ENCODE measurements at places on chromosomes 4 and X.

GRCh38 chr4:139599594-139600374, 43.8 kb upstream of the SETD7 start:
- DNase-seq = no peak

GRCh38 chr4:123390846-123391456, 5.6 kb upstream of the SPRY1 start:
- no peak for DNase-seq

DNA sequence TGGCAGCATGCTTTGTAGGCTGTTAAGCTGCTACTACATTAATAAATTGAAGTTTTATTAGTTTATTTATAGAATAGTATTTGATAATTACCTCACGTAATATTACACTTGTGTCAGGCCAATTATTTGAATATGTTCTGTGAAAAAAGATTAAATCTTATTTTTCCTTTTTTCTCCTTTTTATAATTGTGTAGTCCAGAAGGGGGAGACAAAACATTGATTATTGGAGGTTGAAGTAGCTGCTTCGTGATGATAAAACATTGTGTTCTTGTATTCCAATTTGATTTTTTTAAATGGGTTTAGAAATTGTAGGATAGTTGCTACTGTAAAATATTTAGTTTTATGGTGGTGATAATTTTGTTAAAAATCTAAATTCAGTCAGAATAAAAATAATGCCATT, 85.7 kb downstream of the DIAPH2 start:
- no peak for DNase-seq

DNA sequence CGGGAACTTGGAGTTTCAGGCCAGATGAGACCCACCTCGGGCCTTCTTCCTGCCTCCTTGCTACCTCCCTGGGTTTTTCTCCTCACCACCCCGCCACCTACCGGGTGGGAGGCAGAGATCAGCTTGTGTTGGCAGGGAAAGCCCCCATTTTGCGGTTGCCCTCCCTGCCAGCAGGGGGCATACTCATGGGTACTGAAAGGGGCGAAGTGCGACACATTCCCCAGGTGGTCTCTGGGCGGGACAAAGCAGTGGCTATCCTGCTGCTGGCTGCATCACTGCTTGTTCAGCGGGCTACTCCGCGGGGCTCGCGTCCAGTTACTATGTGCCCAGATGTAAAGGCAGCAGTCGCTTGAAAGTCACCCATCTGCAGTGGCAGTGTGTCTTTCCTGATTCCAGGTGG, 330.3 kb downstream of the PDHA2 start:
- no peak for DNase-seq

- no peak for DNase-seq
Measured at GRCh38 chr4:147987252-147987651, 255.4 kb downstream of the ARHGAP10 start.

DNA sequence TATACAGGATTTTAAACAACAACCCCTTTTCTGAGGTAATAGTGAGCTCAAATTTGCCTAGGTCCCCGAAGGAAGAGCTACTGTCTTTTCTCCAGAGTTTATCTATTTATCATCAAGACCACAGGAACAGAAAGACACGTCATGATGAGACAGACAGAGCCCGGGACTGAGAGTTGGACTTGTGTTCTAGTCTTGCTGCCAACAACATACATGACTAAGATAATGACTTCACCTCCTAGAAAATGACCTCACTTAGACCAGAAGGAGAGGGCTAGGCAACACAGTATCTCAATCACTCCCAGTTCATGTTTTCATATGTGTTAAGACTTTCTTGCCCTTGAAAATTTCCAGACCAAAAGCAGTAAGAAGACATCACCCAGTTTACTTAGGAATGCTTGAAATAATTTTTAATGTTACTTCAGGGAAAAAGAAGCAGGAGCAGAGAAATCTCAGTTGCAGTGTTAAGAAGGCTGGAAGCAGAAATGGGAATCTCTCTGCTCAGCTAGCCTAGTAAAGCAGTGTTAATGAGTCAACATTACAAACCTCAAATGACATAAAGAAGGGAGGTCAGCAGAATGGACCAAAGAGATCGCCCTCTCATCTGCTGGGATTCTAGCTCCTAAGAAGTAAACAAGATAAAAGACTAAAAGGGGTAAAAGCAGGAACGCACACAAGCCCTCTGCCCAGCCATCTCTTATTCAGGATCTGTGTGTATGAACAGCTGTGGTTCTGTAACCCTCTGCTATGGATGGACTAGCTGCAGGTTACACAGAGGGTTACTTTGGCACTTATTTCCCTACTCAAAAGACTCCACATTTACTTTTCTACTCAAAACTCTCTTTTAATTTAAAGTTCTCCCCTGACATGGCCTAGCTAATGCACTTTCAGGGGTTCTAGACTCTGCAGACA, 24.8 kb downstream of the PDGFC start:
- DNase-seq = no peak

- DNase-seq = no peak
Measured at GRCh38 chr4:100836929-100837328, 319.1 kb upstream of the EMCN start.

- DNase-seq = no peak
Measured at GRCh38 chrX:96556886-96557285, 127.8 kb upstream of the DIAPH2 start.

- DNase-seq = no peak
Measured at GRCh38 chr4:98565681-98566301, 92.6 kb downstream of the TSPAN5 start.

DNA sequence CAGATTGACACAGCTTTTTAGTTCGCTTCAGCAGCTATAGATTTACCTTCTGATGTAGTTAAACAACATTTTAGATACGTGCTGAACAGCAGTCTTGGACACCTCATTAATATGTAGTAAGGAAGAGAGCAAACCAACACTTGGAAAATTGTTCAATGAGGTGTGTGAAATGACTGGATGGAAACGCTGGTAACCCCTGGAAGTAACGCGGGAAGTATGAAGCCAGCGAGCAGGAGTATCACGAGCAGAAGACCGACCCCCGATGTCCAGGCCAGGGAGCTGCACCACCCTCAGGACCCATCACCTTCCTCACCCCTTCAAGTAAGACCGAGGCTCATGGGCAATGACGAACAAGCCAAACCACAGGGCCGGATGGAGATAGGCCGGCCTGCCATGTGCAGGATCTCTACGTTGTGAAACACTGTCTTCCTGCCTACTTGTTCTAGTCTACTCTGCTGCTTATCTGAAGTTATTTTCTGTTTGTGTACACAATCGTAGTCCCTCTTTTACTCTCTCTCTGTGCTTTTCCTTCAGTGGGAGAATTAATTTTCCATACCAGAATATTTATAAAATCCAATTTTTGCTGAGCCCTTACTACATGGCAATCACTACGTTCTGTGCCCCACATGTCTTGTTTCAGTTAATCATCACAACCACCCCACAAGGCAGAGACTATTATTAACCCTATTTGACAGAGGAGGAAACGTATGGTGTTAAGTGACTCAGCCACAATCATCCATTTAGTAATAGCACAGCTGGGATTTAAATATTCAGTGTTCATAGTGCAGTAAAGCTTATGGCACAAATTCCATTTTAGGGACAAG, 221.7 kb downstream of the APBB2 start:
- DNase-seq = no peak

GRCh38 chr4:3860061-3860912, 94.1 kb downstream of the ADRA2C start:
- DNase-seq = no peak

DNA sequence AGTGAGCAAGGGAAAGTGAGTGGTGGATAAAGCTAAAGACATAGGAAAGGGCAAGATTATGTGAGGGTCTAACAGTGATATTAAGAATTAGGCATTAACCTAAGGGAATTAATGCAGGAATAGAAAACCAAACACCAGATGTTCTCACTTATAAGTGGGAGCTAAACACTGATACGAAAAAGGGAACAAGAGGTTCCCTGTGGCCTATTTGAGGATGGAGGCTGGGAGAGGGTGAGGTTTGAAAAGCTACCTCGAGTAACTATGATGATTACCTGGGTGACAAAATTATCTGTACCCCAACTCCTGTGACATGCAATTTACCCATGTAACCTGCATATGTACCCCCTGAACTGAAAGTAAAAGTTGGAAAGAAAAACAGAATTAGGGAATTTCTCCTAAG, 79.0 kb downstream of the ANXA3 start:
- no peak for DNase-seq

DNA sequence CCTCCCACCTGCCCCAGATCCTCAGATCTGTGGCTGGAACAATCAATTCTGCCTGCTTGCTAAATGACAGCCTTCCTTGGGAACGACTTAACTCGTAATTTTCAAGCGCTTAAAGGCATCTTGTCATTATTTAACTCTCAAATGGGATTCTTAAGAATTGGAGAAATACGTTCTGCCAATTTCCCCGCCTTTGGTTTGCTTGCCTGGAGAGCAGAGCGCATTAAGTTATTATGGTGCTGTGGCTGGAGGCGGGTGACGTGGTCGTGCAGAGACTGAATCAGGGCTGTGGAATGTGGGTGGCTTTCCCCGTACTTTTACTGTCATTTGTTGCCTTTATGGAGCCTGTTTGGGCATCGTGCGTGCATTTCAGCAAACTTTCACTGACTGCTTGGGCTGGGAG, 78.9 kb upstream of the PSAPL1 start:
- DNase-seq = no peak

DNA sequence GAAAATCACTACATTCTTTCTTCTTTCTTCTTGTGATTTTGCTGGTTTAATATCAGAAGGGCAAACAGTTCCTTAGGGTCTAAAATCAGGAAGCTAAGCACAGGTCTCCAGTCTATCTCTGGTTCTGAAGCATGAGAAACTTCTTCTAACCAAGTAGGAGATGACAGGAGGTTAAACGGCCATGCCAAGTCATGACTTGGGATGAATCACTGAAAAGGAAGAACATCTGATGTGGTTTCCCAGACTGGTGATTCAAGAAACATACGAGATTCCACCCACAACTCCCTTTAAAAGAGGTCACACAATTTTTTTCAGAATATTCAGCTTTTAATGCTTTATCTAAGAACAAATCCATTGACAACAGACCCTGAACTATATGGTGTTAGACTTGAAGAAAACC, 684.0 kb upstream of the PRKX start:
- no peak for DNase-seq

GRCh38 chr4:124745985-124746801, 33.7 kb upstream of the ANKRD50 start:
- DNase-seq = no peak

DNA sequence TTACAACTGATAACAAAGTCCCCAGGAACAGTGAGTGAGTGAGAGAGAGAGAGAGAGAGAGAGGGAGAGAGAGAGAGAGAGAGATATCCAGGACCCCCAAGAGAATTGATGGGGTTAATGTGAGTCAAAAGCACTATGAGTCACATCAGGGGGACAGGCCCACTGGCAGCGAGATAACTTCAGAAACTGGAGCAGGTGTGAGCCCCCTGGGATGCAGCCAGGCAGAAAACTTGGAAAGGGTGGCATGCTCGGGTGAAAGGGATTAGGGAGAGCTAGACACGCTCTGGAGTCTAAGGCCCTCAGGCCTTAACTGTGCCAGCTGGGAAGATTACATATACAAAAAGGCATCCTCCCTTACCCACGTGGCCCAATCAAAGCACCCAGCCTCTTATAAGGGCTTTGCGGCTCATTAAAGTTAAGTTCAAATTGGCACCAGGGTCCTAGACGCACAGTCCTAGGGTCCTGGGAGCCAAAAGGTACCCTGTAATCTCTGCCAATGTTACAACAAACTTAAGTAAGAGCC, 841 bp downstream of the ACOT9 start:
- peak; percentile 37 for DNase-seq

GRCh38 chr4:8346838-8347605, 77.5 kb downstream of the HTRA3 start:
- DNase-seq = no peak

DNA sequence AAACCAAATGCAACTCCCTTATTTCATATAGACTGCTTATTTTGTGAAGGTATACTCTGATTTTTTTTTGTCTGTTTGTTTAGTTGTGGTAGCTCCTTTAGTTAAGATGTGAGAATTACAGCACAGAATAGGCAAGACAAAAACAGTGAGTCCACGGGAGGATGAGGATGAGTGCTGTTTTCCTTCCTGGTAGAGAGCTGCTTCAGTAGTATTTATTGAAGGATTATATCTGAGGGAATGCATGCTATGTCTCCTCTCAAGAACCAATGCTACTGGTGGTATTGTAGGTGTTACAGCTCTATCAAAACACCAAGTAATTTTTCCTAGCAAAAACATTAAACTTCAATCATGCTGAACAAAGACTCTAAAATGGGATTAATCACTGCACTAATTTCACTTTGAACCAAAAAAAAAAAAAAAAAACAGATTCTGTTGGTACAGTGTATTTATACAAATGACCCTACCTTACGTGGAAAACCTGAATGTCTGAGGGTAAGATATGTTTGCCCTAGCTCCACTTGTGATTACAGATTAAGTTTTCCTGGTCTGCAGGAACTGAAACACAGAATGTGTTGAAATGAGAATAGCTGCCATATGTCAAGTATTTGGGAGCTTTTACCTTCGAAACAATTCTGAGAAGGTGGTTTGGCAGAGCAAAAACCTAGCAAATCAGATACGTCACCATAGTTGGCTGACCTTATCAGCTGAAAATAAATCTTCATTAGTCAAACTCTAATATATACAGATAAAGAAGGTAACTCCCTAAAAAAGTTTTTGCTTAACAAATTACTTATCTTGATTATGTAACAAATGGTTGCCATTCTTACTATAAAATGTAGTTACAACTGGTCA, 40.3 kb downstream of the PPP3CA start:
- DNase-seq = no peak

DNA sequence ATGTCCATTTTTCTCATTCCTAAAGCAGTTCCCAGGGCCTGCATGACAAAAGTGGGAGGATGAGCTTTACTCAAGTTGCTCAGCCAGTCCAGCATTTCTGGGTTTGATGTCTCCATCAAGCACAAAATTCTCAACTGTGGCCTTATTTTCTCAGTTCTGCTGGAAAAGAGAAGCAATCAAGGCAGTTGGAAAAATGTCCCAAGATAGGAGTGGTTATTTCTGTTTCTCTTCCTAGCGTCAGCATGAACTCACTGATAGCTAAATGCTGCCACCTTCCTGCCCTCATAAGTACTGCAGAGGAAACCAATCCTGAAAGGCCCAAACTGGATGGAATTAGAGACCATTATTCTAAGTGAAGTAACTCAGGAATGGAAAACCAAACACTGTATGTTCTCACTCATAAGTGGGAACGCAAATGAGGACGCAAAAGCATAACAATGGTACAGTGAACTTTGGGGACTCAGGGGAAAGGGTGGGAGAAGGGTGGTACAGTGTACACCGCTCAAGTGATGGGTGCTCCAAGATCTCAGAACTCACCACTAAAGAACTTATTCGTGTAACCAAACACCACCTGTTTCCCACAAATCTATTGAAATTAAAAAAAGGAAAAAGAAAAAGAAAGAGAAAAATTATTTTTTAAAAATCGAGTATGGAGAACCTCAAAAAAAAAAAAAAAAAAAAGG, 29.6 kb downstream of the ADH7 start:
- peak; percentile 35 for DNase-seq

DNA sequence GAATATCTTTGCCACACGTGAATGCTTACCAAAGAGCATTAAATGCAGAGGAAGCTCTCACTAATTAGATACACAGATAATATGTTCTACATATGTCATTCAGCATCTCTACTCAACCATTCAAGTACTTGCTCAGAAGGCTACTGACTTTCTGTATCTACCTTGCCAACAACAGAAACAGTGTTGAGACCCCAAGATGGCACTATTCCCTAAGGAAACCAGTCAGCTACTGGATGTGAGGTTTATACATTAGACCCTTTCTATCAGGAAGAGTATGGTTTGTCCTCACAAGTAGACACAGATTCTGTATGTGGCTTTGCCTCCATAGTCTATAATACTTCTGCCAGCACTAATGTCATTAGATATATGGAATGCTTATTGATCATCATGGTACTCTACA, 443.9 kb upstream of the INTU start:
- DNase-seq = no peak

- no peak for DNase-seq
Measured at GRCh38 chr4:112855058-112855457, 194.4 kb upstream of the ANK2 start.

All from SK-N-MC (cell line).